Stimulated activated CD8-positive, alpha-beta memory T cell treated with anti-CD3 and anti-CD28 coated beads, Interleukin-15, amount 100 ng/mL, for 1 hour (primary cell): ENCODE measurements at places on chromosomes 5 and 9.
A peak's percentile ranks its signal among the peaks of the same experiment; 100 is the strongest.

DNA sequence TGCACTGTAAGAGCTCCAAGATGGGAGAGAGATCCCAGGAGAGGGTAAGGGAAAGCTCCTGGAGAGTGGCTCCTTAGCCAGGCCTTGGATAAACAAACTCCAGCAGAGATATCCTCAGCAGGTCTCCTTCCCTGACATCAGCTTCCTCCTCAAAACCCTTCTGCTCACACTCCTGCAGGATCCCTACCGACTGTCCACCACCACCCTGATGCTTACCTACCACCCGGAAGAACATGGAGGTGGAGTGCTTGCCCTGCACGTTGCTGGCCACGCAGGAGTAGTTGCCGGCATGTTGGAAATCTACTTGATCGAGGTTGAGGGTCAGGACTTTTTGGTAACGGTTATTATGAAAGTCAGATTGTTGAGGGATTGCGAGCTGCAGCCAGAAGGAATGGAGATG lies 9.3 kb downstream of the CSF1R start:
- DNase-seq = no peak

DNA sequence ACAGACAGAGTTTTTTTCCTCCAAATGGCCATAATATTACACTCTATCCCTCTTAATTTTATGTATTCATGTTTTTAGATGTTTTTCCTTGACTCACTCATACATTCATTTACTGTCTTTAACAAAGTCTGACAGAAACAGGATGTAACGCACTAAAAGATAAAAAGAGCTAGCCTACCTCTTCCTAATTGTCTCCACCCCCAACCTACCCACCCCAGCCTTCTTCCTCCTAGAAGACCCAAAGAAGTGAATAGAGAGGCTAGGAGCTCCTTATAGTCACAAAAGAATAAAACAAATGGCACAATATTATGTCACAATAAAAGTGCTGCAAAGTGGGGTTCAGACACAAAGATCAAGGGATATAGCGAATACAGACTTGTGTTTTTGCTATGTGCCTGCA lies 719 bp downstream of the NOL8 start:
- DNase-seq = no peak

- no peak for DNase-seq
Measured at GRCh38 chr9:6956879-6957278, 199.1 kb downstream of the KDM4C start.

- no peak for DNase-seq
Measured at GRCh38 chr9:71761938-71762353, 6.4 kb downstream of the CEMIP2 start.

GRCh38 chr5:174624733-174625522 lies 99.5 kb upstream of the MSX2 start:
- DNase-seq = no peak

GRCh38 chr9:11758016-11758415 lies 935.2 kb upstream of the TYRP1 start:
- no peak for DNase-seq

DNA sequence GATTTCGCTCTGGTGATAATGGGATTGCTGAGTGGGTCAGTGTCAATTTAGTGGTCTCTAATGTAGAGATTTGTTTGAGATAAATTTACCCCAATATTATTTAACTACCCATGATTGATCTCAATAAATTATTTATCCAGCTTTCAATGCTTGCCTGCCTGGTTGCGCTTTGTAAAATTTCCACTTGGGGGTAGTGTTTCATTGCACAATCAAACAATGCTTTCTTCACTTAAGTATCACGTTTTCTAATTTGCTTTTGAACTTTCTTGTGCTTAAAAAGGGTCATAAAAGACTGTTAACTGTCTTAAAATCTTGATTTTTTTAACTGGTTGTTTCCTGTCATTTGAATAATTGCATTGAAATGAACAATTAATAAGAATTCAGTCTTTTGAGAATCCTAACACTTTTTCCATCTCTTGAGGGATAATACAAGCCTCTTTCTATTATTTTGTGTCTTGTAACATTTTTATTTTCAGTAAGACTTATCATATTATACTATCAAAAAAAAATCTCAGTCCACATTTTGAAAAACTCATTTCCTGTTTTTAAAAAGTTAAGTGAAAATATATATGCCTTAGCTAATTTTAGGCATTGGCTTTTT lies 18.7 kb downstream of the HSD17B4 start:
- no peak for DNase-seq

- no peak for DNase-seq
Measured at GRCh38 chr9:108889649-108890067, 27.6 kb downstream of the ACTL7A start.

- no peak for DNase-seq
Measured at GRCh38 chr5:169460896-169461295, 122.7 kb upstream of the SPDL1 start.

DNA sequence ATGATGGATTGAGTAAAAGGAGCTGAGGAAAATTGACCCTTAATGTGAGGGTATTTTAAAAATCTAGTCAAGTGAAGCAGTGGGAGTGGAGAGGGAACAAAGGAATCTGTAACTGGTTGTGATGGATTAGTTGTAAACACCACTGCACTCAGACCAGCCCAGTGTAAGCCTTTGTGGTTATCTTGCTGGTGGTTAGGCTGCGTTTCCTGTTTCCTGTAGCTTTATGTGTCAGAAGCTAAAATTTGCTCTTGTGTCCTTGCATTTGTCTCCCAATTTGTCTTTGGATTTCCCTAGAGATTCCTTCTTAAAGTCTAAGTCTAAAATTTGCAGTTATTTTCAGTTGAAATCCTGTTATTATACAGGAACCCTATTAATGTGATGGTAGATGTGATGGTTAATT lies 6.3 kb downstream of the IFNA21 start:
- no peak for DNase-seq

- DNase-seq = no peak
Measured at GRCh38 chr9:33024126-33024965, 727 bp upstream of the DNAJA1 start.

DNA sequence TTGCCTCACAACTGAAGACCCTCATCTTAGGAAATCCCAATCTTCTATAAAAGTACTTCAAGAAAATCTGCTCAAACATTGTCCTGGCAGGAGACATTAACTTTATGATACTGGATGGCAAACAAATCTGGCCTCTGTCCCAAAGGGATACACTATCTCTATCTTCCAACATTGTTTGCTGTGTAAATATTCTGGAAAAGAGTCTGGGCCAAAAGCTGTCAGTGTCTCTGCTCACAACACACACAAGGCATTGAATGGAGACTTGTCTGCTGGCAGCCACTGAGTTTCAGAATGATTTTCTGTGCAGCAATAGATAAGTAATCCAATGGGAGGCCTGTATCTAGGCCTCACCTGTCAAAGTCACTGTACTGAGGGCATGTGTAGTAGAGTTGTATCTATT lies 471.1 kb downstream of the DMAC1 start:
- DNase-seq = no peak

GRCh38 chr5:27734838-27735237 lies 696.5 kb upstream of the CDH9 start:
- no peak for DNase-seq

DNA sequence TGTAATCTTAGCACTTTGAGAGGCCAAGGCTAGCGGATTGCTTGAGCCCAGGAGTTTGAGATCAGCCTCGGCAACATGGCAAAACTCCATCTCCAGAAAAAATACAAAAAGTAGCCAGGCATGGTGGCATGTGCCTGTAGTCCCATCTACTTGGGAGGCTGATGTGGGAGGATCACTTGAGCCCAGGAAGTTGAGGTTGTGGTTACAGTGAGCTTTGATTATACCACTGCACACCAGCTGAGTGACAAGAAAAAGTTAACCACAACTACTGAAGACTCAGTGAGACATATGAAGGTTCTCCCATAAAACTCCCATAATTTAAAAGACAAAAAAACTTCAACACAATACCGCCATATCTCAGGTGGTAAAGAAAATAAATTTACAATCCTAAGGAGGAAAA lies 98.0 kb downstream of the NR6A1 start:
- no peak for DNase-seq

DNA sequence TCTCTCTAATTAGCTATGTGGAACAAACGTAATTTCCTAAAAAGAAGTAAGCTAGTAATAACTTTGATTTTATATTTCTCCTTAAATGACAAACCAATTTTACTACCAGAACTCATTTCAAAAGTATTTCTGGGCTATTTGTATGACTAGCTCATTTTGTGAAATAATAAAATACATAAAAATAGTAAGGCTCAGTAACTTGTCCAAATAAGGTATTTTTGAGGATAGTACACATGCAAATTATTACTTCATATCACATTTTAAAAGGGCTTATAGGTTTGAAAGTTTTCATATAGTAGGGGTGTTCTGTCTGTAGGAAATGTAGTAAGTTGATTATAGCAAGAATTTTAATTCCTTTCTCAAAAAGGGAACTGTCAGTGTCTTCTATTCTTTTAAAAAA lies 26.5 kb downstream of the C9orf85 start:
- DNase-seq = no peak

- DNase-seq = no peak
Measured at GRCh38 chr9:14221558-14221957, 92.4 kb downstream of the NFIB start.

- no peak for DNase-seq
Measured at GRCh38 chr5:77086368-77086688, 757 bp downstream of the ZBED3 start.

DNA sequence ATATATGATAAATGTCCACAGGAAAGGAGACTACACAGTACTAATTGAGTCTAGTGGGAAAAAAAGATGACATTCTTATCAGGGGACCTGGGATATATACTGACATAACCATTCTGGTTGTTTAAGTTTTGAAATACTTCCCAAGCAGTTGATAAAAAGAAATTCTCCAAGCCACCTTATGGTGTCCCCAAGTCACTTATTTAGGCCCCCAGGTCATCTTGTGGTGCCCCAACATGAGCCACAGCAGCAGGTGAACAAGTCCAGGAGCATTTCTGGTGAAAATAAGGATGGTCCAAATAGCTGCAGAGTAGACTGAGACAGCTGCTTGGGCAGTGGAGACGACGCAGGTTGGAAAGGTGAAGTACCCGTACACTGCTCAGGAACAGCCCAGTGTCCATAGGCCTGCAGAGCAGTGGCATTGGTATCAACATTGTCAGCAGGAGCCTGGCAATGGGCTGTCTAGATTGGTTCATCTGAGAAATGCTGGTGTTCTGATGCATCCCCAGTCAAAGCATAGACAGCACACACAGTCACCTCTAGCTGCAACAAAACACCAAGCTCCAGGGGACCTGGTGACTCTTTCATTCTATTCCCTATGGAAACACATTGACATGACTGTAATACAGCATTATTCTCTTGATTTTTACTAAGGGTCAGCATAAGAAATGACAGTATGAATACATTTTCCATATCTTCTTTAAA lies 430.6 kb downstream of the NR2F1-AS1 start:
- no peak for DNase-seq

- DNase-seq = no peak
Measured at GRCh38 chr5:100667161-100667630, 132.0 kb downstream of the FAM174A start.

DNA sequence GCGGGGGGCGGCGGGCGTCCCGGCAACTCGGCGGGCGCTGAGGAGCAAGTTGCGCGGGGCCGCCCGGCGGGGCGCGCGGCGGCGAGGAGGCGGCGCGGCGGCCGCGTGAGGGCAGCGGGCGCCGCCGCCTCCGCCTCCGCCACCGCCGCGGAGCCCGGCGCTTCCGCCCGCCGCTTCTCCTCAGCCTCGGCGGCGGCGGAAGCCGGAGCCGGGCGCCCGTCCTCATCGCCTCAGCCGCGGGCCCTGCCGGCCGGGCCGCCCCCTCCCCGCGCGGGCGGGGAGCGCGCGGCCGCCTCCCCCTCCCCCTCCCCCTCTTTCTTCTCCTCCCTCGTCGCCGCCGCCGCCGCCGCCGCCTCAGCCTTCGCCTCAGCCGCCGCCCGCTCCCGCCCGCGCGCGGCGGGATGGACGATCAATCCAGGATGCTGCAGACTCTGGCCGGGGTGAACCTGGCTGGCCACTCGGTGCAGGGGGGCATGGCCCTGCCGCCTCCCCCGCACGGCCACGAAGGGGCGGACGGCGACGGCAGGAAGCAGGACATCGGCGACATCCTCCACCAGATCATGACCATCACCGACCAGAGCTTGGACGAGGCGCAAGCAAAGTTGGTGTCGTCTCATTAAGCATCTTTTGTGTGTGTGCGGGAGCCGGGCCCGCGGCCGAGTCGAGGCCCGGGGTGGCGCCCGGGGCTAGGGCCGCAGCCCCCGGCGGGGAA lies at the start of gene PBX3:
Gene PBX3, plus strand, starts transcription at position 321 of the 712 bp plus-strand sequence.
- peak; percentile 15 for DNase-seq

GRCh38 chr5:153618307-153618706 lies 127.8 kb downstream of the GRIA1 start:
- DNase-seq = no peak

DNA sequence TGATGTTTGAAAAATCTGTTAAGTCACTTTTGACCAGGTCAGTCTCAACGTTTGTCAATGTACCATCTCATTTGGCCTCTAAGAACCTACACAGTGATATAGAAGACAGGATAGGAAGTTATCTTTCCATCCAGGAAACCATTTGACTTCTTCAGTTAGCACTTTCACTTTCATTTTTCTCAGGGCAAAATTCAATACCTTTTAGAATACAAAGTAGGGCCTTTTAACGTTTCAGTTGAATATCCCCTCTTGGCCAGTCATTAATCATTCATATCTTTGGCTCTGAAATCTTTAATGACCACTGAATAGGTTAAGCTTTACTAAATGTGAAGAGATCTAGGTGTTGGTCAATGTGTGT lies 101.1 kb upstream of the GNAQ start:
- DNase-seq = no peak

- no peak for DNase-seq
Measured at GRCh38 chr5:135228222-135228621, 170.8 kb downstream of the MACROH2A1 start.

DNA sequence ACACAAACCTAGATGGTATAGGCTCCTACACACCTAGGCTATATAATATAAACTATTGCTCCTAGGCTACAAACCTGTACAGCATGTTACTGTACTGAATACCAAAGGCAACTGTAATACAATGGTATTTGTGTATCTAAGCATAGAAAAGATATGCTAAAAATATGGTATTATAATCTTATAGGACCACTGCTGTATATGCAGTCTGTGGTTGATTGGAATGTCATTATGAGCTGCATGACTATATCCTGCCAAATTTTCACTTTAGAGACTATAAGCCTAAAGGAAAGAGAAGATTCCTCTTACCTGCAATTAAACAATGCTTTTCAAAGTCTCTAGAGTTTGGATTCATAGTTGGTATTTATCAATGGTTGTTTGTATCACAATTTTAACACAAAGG lies 24.7 kb upstream of the ACOT12 start:
- no peak for DNase-seq

DNA sequence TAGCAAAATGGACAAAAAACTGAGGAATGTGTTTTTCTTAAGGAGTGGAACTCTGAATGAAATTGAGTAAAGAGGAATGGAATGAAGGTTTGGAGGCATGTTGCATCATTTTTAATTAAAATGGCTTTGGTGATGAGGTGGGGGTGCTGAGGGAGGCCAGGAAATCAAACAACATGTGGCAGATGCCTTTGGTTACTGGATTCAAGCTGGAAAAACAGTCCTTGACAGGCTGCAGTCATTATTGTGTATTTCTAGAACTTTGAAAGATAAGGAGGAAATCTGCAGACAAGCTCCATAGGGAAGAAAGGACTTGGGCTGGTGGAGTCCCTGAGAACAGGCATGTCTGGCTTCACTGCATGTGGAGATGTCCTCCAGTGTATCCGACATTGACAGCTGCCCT lies 203.5 kb upstream of the HAPLN1 start:
- DNase-seq = no peak
